ENCODE measurements at places on chromosomes 7 and 10. TPM values are rescaled to one million over a fixed set of nuclear protein-coding genes. Genes with fewer than 3 reads are reported as not detected.

DNA sequence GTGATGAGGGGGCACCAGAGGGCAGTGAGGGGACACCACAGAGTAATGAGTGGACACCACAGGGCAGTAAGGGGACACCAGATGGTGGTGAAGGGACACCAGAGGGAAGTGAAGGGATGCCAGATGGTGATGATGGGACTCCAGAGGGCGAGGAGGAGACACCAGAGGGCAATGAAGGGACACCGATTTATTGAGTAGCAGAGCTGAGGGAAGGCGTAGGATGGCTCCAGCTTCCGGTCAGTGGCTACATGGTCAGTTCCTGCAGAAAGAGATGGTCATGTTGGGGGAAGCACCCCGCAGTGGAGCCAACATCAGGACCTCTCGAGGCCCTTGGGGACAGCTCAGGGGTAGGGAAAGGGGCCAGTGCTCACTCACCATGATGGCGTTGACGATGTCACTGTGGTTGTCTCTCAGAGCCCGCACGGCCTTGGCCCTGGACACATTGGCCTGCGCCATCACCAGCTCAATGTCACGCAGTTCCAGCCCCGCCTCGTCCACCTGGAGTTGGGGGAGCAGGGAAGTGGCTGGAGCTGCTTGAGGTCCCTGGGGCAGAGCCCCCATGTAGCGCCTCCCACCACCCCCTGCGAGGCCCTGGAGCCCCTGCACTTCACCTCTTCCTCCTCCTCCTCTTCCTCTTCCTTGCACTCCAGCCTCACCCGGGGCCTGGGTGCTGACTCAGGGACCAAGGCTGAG is 8.4 kb downstream of the NACAD start:
- H3K27me3 ChIP-seq = no peaks in the 10 kb centered on the region
- peak; percentile 30 for DNase-seq
- H3K27ac ChIP-seq = no peak overlapping the region
- H3K4me3 ChIP-seq = no peak overlapping the region
- peaks cover 48% of the 10 kb centered on the region for H3K36me3 ChIP-seq

GRCh38 chr7:23529262-23529859 is 2.4 kb downstream of the TRA2A start:
- H3K27ac ChIP-seq = peak overlapping the region; percentile 97
- DNase-seq = no peak
- H3K36me3 ChIP-seq = peaks cover 8% of the 10 kb centered on the region
- H3K4me1 ChIP-seq = peaks cover 14% of the 10 kb centered on the region
- H3K27me3 ChIP-seq = no peaks in the 10 kb centered on the region

DNA sequence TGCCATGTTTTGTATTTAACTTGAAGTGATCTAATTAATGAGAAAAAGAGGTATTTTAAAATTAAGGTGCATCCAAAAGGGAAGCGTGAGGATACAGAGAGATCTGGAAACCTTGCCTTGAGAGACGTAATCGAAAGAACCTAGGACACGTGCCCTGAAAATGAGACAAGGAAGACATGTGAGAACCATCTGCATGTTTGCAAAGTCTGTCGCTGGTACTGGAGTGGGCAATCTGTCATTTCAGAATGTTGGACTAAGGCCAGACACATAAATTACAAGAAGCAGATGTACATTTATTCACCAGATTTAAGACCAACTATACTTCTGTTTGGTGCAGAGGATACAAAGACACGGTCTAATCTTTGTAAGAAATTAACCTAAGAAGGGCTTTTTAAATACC is 9.2 kb downstream of the AGR2 start:
- H3K4me1 ChIP-seq = peaks cover 14% of the 10 kb centered on the region
- peak; percentile 63 for DNase-seq
- no peak overlapping the region for H3K27ac ChIP-seq
- H3K4me3 ChIP-seq = no peak overlapping the region
- H3K27me3 ChIP-seq = peaks cover 4% of the 10 kb centered on the region
- no peaks in the 10 kb centered on the region for H3K36me3 ChIP-seq

RARRES2 gene
- 0.26 TPM for polyA plus RNA-seq

TUBAL3 gene
- polyA plus RNA-seq = not detected

DNA sequence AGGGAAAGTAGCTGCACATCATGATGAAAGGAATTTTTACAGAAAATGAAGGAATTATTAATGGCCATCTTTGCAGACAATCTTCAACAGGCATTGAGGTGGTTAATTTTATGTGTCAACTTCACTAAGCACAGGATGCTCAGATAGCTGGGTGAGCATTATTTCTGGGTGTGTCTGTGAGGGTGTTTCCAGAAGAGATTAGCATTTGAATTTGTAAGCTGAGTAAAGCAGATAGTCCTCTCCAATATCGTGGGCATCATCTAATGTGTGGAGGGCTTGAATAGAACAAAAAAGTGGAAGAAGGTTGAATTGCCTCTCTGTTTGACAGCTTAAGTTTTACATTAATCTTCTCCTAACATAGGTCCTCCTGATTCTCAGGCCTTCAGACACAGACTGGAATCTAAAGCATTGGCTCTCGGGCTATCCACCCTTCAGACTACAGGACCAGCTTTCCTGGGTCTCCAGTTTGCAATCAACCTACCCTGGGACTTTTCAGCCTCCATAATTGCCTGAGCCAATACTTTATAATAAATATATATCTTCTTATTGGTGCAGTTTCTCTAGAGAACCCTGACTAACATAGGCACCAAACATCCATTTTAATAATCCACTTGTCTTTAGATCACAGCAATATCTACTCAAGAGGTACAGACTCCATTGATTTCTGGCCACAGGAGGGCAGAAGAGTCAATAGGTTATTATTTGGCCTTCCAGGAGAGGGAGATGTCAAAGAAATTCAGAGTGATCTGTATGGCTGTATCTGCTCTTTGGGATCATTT is 10.5 kb upstream of the CRPPA start:
- no peak overlapping the region for H3K27ac ChIP-seq
- no peak overlapping the region for H3K4me3 ChIP-seq
- no peaks in the 10 kb centered on the region for H3K4me1 ChIP-seq
- H3K27me3 ChIP-seq = no peaks in the 10 kb centered on the region

- H3K36me3 ChIP-seq = no peaks in the 10 kb centered on the region
- no peak overlapping the region for H3K4me3 ChIP-seq
- no peaks in the 10 kb centered on the region for H3K4me1 ChIP-seq
- H3K27me3 ChIP-seq = no peaks in the 10 kb centered on the region
- DNase-seq = no peak
Measured at GRCh38 chr7:21326921-21327320, 101.0 kb upstream of the SP4 start.

DNA sequence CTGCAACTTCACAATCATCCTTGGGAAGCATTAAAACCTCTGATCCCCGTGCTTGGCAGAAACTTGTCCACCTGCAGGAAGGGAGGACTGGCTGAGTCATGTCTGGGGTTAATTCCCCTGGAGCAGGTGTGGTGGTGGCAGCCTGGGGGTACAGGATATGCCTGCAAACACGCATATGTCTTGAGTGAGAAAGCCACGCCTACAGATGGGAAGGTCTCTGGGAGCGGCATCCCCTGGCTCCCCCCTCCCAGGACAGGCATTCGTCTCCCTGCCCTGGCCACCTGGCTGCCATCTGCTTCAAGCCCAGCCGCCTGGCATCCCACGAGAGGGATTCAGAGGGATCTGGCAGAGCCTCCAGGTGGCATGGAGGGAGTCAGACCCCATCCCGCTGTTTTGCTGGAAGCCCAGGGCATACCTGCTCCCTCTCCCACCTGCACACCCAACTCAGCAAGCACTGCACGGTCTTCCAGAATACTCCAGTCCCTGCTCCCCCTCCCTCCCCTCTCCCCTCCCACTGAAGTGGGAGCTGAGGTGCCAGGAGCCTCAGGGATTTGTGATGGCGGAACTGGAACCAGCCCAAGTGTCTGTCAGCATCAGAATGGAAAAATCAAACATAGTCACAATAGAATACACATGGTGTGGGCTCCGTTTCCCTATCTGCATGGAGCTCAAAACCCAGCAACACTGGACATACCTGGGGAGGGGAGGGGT is 61.0 kb downstream of the CAMK2B start:
- peaks cover 4% of the 10 kb centered on the region for H3K4me1 ChIP-seq
- H3K27ac ChIP-seq = no peak overlapping the region
- no peak overlapping the region for H3K4me3 ChIP-seq
- no peaks in the 10 kb centered on the region for H3K36me3 ChIP-seq
- H3K27me3 ChIP-seq = peaks cover 48% of the 10 kb centered on the region

DNA sequence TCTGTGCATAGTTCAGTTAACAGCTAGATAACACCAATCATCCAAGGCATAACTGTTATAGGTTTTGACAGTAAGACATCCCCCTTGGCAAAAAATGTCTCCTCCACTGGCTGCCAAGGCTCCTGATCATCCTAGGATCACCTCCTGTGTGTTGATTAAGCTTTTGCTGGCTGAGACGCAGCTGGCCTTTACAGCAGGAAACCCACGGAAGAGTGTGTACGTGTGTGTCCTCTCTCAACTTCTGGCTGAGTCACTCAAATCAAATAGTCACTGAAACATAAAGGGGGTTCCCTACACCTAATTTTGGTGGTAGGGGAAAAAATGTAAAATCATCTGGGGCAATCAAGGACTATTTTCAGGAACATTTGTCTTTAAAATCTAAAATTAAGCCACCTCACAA is 208.8 kb downstream of the CTNNA3 start:
- no peak overlapping the region for H3K27ac ChIP-seq
- no peaks in the 10 kb centered on the region for H3K36me3 ChIP-seq
- H3K4me1 ChIP-seq = no peaks in the 10 kb centered on the region
- DNase-seq = no peak
- H3K4me3 ChIP-seq = no peak overlapping the region
- H3K27me3 ChIP-seq = no peaks in the 10 kb centered on the region

CYP2C19 gene
- polyA plus RNA-seq = not detected

DNA sequence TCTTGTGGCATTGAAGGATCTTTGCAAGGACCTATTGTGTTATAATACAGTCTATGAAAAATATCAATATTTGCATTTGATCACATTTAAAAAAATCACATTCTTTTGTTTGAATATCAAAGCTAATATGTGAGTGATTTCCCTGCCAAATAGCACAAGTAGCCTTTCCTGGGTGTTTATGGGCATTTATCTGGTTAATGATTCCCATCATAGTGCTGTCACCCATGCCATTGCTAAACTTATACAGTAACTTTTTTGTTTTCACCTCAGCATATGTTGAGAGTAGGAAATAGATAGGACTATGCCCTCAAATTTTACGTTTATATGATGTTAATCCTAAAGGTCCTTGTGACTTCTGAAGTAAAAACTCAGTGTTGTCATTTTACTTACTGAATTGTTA is 136.9 kb downstream of the CFTR start:
- no peak for DNase-seq
- no peak overlapping the region for H3K27ac ChIP-seq
- no peaks in the 10 kb centered on the region for H3K27me3 ChIP-seq
- no peaks in the 10 kb centered on the region for H3K4me1 ChIP-seq
- H3K4me3 ChIP-seq = no peak overlapping the region

DNA sequence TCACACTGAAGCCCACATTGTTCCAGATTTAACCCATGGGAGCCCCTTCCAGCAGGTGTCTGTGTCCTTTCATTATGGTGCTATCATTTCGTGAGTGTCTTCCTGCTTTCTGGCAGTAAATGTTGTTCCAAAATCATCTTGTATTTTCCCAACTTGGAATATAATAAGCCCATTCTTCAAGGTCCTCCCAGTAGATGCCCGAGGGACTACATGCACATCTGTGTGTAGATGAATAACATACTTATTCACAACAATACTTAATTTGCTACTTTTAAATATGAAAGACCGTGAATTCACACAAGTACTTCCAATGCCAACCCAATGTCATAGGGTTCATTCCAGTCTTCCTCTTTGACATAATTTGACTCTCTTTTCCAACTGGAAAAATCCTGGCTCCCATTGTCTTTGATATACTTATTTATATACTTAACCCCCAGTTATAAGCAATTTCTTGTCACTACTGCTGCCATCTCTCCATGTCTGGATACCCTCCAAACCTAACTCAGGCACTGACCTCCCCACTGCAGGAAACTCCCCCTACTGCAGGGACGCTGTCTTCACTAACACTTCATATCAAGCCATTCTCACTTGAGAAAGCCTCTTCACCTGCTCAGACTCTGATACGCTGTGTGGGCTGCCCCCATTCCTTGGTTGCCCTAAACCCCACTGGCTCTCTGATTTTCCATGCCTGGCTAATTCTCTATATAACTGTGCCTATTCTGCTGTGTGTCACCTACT is 1119.2 kb downstream of the CNTNAP2 start:
- H3K27me3 ChIP-seq = no peaks in the 10 kb centered on the region
- H3K4me1 ChIP-seq = no peaks in the 10 kb centered on the region
- no peak overlapping the region for H3K4me3 ChIP-seq
- no peak for DNase-seq
- no peak overlapping the region for H3K27ac ChIP-seq

GRCh38 chr10:46052791-46053375 is 6.8 kb upstream of the MSMB start:
- H3K27ac ChIP-seq = no peak overlapping the region
- DNase-seq = no peak

RET gene
- 6.8 TPM for polyA plus RNA-seq

All from SK-N-SH (cell line).